GM13977 (cell line): ENCODE measurements at places on chromosomes 11 and 22.

DNA sequence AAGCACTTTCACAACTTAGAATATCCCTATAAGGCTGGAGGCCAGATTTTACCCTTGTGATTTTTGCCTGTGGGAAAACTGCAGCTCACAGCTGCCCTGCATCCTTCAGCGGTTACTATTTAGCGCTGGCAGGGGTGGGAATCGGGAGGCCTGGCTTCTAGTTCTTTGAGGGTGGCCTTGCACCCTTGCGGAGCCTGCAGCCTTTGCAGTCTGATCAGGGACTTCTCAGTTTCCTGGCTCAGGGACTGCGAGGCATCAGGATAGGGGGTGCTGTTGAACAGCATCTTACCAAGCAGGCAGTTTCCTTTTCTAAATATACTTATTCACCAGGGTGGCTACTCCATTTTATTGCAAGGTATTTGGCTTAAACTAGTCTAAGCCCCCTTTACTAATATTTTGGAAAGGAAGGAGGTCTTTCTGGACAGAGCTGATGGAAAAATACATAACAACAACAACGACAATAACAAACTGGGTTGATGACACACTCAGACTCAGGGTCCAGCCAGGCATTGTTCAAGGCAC is 2.9 kb upstream of the APOA1 start:
- DNase-seq: no peak

DNA sequence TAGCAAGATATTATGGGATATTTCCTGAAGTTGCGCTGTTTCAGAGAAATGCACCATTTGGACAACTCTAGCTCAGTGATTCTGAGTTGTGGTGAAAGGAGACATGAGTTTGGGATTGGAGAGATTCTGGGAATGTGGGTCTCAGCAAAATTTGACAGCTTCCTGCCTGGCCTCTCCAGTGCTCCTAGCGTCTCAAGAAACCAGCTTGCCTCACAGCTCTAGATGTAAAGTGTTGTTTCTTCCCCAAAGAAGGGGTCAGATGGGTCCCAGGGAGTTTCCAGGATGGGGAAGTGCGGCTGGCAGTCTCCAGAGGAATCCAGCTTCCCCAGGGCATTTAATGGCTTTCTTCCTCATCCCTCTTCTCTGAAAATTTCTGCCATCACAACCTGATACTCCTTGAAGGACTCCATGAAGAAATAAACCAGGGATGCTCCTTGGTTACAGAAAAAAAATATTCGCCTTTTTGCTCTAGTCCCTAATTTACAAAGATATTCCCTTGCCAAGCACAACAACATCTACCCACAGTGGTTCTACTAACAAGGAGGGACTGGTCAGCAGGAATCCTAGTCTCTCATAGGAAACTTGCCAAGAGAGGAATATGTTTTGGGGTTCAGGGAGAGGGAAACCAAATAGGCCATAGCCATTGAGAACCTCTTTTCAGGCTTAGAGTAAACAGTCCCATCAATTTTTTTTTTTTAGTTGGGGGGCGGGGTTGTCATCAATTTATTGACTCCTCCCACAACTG is 185.4 kb upstream of the E2F8 start:
- no peak for DNase-seq

DNA sequence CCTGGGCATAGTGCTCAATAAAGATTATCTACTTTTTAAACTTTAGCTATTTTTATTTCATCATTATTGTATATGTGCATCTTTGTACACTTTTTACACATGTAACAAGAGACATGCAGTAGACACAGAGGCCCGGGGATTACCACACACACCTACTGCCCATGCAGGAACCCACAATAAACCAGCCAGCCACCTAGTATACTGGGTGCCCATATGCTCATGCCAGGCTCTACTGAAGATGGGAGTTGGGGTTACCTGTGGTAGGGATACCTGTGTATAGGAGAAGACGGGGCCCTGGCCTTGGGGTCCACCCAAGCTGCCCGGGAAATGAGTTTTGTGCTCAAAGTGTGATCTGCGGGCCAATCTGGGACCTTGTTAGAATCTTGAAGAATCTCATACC is 31.2 kb upstream of the P2RY2 start:
- no peak for DNase-seq

GRCh38 chr11:16336204-16336603 is 20.1 kb downstream of the SOX6 start:
- no peak for DNase-seq

- DNase-seq: no peak
Observed at GRCh38 chr11:8363921-8364320, 100.2 kb upstream of the LMO1 start.

GRCh38 chr11:95296621-95297025 is 65.6 kb upstream of the SESN3 start:
- DNase-seq: peak; percentile 17

GRCh38 chr11:66745356-66746235 is 16.6 kb upstream of the SPTBN2 start:
- peak; percentile 70 for DNase-seq

- DNase-seq: no peak
Observed at GRCh38 chr11:36092314-36093030, 148.6 kb downstream of the LDLRAD3 start.

DNA sequence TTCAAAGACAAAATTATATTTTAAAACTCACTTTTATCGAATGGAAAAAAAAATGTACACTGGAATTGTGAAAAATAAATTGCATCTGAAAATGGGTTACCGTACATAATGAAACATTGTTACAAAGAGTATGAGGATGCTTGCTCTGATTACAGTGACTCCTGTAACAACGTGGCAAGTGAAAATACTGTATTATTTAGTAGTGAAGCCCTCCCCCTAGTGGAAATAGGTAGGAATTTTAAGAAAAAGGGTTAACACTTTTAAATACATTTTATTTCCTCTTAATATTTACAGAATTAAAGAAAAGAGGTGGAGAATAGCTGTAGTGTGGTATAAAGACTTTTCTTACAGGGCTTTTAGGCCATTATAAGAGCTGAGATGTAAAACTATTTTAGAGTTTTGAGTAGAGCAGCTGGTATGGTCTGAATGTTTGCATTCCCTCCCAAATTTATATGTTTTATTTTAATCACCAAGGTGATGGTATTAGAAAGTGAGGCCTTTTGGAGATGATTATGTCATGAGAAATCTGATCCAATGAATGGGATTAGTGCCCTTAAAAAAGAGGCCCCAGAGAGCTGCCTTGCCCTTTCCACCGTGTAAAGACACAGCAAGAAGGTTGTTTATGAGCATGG is 25.2 kb downstream of the FAM76B start:
- peak; percentile 54 for DNase-seq

DNA sequence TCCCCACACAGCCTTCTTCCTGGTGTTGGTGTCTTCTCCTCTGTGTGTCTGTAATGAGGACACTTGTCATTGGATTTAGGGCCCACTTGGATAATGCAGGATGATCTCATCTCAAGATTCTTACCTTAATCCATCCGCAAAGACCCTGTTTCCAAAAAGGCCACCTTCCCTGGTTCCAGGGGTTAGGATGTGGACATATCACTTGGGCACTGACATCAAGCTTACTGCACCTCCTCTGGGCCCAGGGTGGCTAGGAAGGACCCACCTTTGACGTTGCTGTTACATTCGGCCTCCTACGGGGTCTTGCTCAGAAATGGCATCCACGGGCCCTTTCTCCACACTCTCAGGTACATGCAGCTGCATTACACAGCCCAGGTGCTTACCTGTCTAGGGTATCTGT is 535.9 kb downstream of the BRD1 start:
- DNase-seq: no peak

DNA sequence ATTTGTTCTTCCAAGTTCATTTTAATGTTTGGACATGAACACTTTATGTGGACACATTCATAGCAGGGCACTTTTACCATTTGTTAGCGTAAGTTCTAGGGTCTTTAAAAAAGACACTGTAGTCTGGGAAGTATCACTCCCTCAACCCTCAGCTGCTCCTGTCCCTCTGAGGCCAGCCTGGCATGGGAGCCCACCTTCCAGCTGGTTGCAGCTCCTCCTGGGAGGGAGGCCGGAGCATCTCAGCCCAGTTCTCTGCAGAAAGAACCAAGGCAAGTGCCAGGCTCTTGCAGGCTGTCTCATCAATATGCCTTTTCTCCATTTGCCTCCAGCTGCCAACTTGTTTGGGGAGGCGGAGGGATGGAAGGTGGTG is 150.6 kb downstream of the OPCML start:
- DNase-seq: no peak

DNA sequence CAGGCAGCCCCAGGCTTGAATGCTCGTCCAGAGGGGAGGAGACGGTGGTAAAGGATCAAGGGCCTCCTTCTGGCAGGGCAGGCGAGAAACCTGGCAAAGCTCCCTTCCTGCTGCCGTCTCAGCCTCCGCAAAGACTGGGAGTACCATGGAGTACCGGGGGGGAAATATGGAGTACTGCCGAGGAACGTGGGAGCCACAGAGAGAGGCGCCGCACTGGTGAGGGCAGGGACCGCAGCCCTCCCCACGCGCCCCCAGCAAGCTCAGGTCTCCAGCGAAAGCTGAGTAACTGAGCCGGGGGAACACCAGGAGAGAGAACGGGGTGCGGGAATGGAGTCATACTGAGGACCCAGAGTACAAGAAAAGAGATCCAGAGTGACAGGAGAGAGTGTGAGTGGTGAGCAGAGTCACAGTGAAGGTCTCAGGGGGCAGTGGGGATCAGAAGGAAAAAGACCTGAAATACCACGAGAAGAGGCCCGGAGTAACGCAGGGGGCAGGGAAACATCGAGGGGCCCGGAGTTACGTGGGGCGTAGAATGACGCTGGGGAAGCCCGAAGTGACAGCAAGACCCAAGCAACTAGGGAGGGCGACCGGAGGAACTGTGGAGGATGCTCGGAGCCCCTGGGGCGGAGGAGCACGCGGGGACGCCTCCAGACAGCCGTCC is 740 bp downstream of the EML3 start:
- peak; percentile 78 for DNase-seq

DNA sequence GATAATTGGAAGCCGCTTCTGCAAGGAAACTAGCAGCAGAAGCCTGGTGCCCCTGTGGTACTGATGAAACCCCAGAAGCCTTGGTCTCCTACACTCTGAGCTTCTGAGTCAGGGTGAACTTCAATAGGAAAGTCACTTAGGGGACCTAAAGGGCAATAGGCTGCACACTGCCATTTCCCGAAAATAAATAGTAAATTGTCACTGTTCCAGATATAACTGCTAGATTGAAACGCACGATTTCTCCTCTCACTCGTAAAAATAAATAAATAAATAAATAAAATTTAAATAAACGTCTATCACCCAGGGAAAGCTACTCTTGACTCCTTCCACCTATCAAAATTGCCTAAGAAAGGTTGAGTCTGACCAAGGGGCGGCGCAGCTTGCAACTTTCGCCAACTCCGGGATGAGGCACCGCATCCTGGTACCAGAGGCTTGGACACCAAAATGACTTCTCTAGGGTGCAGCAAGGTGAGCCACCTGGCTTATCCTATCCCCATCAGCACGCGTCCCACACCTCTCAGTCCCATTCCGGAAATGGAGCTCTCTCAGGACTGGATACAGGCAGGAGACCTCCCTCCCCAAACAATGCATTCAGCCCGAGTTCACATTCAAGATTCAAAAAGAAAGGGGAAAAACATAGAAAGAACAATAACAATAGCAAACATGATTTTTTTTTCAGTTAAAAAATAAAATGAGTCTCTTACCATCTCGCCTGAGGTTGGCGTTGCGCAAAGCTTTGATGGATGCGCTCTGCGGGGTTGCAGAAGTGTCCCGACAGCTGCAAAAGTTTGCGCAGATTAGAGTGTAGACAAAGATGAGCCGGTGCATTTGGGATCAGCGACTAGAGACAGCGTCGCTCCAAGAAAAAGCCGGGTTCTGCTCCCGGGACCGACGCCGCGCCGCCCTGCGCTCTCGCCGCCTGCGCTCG is 583 bp downstream of the PDGFD start:
- DNase-seq: peak; percentile 14

- no peak for DNase-seq
Observed at GRCh38 chr22:44359496-44360110, 46.9 kb upstream of the SHISAL1 start.

DNA sequence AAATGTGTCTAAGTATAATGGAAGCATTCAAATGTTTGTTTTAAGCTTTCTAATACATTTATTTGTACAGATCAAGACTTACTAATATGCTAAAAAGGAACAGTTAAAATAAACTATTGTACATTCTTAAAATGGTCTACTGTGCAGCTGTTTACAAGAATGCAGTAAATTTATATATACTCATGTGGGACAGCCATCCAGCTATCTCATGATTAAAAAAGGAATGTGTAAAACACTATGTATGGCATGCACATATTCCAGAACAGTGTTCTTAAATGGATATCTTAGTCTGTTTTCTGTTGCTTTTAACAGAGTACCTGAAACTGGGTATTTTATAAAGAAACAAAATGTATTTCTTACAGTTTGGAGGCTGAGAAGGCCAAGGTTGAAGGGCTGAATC is 30.2 kb upstream of the CSTF3 start:
- no peak for DNase-seq
